ENCODE measurements at places on chromosomes 5 and 9.

- DNase-seq = peak; percentile 79
Measured at GRCh38 chr9:107749787-107750444, 260.3 kb upstream of the KLF4 start.

GRCh38 chr5:1734271-1734907, 65.2 kb downstream of the MRPL36 start:
- no peak for DNase-seq

DNA sequence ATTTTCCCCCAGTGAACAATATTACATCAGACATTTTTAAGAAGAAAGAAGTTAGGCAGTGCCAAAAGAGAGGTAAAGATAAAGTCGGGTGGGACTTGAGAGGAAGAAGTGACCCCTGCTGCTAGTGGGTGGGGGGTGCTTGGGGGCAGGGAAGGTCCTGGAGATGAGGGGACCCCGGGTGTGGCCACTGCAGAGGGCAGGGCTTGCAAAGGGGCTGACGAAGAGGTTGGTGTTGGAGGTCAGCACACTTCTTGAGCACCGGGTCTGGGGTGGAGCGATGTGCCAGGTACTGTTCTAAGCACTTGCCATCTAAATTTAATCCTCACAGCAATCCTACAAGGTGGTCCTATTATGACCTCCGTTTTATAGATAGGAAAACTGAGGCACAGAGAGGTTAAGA, 62.0 kb downstream of the AMBP start:
- no peak for DNase-seq

- DNase-seq = no peak
Measured at GRCh38 chr9:69542058-69542457, 130.1 kb downstream of the APBA1 start.

GRCh38 chr5:122126177-122126755, 3.1 kb upstream of the ZNF474 start:
- DNase-seq = no peak

- no peak for DNase-seq
Measured at GRCh38 chr9:11471321-11471720, 858.5 kb upstream of the PTPRD start.

DNA sequence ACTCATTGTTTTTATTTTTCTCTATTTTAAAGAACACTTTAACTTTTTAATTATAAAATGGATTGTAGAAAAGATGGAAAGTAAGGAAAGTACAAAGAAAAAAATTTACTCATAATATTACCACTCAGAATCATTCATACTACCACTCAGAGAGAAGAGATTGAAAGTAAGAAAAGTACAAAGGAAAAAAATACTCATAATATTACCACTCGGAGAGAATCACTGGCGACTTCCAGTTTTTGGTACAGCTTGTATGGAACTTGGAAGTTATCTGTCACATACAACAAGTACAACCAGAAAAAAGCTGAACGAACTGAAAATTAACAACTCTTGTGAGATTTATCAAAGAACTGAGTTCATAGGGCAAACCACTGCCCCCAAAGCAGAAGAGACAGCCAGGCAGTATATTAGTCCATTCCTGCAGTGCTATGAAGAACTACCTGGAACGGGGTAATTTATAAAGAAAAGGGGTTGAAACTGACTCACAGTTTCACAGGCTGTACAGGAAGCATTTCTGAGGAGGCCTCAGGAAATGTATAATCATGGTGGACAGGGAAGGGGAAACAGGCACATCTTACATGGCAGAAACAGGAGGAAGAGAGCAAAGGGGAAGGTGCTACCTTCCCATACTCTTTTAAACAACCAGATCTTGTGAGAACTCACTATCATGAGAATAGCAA, 183.9 kb downstream of the SMARCA2 start:
- DNase-seq = no peak

- peak; percentile 40 for DNase-seq
Measured at GRCh38 chr5:135834639-135835529, at the start of gene SLC25A48. SLC25A48 (plus strand) TSS chr5:135834663; CDS start chr5:135834848, 185 bp downstream.

DNA sequence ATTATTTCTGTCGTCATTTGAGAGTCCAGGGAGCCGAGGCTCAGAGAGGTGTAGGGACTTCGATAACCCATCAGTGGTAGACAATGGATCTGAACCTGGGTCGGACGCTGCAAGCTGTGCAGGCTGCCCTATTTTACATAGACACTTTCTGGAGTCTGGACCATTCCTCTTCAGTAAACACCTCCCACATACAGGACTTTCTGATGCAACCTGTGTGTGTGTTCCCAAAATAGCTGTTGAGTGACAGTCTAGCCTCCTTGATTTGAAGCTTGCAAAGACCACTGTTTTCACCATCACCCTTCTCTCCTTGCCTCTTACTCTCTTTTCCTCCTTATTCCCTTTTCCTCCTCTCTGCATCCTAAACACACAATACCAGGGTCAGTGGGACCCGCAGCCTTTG, 30.7 kb downstream of the CFAP77 start:
- DNase-seq = no peak

GRCh38 chr5:134538296-134538695, 12.8 kb downstream of the JADE2 start:
- DNase-seq = no peak

DNA sequence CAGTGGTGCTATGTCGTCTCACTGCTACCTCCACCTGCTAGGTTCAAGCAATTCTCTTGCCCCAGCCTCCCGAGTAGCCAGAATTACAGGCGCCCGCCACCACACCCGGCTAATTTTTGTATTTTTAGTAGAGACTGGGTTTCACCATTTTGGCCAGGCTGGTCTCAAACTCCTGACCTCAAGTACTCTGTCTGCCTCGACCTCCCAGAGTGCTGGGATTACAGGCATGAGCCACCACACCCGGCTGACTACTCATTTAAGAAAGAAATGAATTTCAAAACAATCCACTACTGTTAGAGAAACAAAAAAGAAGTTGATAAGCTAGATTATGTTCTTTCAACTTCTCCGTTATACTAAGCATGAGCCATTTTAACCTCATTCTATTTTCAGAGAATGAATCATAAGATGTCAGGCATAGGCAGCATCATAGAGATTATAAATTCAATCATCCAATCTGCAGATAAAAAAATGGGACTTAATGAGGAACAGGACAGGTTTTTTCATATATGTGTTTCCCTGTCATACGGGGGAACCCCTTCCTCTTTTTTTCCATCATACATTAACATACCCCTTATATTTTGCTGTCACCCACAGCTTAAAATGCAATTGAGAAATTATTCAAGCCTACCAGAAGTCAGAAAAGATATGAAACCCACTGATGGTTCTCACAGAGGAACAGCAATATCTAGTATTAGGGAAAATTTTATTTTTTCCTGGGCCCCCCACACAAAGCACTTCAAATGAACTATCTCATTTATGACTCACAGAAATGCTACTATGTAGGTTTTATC, 26.5 kb upstream of the ADRB2 start:
- DNase-seq = no peak

DNA sequence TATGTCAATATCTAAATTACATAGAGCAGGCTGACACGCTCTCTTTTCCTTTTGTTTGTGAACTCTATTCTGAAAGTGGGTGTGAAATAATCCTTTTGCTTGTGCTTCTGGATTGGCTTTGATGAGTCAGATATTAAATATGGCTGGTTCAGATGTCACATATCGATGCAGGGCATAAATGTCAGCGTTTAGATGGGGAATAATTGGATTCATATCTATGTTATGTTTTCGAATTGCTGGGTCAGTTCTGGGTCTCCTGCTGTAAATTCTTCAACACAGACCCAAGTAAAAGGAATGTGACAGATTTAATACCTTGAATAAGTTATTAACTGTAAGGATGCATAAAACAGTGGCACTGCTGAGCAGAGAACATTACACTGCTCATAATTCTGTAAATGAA, 118.7 kb upstream of the SNX2 start:
- no peak for DNase-seq

DNA sequence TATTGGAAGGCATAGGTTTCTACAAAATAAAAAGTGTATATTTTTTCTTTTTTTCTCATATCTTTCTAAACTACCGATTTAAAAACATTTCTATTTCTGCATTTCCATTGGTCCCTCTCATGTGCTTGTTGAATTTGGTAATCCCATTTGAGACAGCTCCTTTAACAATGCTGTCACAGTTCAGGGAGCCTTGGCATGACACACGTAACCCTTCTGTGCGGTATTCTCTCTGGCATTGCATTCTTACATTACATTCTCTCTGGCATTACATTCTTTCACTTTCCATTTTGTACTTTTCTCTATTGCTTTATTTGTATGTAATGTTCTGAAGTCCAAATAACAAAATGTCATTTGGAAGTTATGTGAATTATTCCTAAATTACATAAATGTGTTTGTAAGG, 150.7 kb upstream of the RASGRF2 start:
- no peak for DNase-seq

DNA sequence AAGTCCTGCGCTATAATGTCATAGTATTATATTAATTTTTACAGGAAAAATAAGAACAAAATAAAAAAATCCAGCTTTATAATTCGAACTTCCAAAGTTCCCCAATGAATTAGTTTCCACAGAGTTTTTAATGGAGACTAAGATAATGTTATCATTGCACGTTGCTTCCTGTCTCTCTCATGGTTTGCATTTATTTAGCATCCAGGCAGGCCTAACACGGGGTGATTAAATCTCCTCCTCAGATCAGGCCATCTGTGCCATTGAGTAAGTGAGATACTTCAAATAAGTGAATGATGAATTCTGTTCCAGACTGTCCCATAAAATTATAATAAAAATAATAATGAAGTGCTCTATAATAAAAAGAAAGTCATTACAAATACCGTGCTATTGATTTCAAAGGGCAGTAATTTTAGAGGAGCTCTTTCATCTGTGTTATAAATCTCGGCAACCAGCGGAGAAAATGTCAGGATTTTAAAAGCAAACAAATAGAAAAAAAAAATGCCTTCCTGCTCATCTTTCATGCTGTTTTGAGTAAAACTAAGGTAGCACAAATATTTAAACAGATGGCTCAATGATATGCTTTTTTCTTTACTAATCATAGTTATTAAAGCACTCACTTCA, 570.6 kb upstream of the ZNF608 start:
- DNase-seq = peak; percentile 96

GRCh38 chr9:13991395-13991794, 322.5 kb downstream of the NFIB start:
- no peak for DNase-seq

- DNase-seq = no peak
Measured at GRCh38 chr9:93575796-93576257, 557 bp upstream of the PHF2 start.

GRCh38 chr5:1529498-1529897, 5.7 kb upstream of the LPCAT1 start:
- no peak for DNase-seq

DNA sequence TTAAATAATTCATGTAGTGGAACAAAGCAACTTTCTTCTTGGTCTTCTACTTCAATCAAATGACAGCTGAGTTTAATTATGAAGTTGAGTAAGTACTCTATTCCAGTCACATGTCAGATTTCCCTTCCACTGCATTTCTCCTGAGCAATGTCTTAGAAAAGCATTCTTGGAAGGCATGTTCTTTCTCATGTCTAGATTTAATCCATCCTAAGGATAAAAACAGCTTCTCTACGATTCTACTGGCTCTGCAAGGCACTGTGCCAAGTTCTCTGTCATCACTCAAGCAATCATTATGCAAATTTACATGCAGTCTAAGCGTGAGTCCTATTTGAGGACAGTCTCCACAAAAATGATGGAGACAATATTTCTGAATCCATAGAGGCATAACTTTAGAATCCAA, 142.4 kb downstream of the YIPF5 start:
- peak; percentile 29 for DNase-seq

GRCh38 chr9:69273161-69273560, 51.9 kb upstream of the ENTREP1 start:
- no peak for DNase-seq

DNA sequence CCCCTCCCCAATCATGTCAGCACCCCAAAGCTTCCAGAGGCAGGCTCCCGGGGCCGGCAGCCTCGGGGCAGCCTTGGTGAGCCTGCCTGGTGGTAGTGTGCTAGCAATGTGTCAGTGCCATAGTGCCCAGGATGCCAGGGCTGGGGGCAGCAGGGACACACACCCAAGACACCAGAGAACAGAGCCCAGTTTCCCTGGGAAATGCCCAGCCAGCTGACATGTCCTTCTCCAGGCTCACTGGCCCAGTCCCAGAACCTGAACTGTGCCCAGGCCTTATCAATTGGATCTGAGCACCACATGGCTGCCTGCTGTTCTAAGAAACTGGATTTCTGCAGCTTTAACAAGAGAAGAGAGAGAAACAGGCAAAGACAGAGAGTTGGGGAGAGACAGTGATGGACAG, 74.9 kb upstream of the LRRTM2 start:
- no peak for DNase-seq

DNA sequence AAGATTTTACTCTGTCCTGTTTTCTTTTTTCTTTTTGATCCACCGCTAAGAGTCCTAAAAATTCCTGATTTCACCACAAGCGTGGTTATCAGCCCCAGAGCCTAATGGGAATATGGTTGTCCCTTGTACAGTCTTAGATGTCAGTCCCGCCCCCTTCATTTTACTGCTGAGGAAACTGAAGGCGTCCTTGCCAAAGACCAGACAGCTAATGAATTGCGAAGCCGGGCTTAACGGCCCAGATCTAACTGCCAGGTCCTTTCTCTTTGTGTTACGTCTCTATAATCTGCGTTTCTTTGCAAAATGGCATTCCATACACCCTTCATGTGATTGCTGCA, 497 bp downstream of the NSA2 start:
- no peak for DNase-seq

GRCh38 chr5:91652678-91653077, 269.6 kb upstream of the ARRDC3 start:
- DNase-seq = no peak

GRCh38 chr5:54794135-54794975, 191.0 kb downstream of the ESM1 start:
- no peak for DNase-seq

DNA sequence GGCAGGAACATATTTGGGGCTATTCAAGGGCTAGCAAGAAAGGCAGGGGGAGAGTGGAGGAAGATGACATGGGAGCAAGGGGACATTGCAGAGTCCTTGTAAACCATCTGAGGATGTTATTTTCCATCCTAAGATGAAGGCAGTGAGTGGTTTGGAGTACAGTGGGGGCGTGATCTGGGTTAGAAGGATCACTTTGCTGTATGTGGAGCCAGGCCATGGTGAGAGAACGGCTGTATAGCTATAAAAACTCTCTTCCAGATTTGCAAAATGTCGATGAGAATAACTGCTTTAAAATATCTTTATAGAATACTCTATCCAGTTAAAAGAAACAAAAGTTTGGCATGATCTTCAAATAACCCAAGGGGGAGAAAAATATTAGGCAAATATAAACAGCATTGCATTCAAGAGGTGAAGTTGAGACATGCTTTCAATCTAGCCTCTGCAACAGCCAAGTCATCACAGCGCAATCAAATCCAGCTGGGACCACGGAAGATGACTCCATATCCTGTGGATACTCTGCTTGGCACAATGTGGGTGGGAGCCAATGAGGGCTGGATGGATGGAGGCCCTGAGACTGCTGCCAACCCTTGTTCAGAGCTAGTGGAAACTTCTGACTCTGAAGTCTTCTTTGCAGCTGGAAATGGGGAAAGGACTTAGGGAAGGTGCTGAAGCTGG, 111.5 kb upstream of the BASP1 start:
- DNase-seq = no peak

GRCh38 chr5:115460472-115460871, 84.1 kb downstream of the FEM1C start:
- no peak for DNase-seq
